ENCODE measurements at places on chromosomes 2 and 18.
A peak's percentile ranks its signal among the peaks of the same experiment; 100 is the strongest.

DNA sequence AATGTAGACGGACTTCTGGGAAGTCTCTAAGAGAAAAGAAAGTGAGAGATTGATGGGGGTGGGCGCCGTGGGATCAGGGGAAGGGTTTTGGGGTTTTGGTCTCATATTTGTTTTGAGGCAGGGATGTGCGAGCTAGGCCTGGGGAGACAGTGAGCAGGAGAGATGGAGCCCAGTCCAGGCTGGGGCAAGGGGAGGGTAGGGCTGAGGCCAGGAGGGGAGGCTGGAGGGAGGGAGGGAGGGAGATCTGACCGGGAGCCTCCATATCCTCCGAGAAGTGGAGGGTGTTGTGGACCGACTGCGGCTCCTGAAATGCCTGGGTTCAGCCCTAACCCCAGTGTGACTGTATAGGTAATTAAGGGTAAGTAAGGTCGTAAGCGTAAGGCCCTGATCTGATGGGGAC is 72.8 kb upstream of the ODC1 start:
- no peak for DNase-seq

GRCh38 chr2:241905716-241906377 is 36.3 kb downstream of the RTP5 start:
- DNase-seq, result no peak

DNA sequence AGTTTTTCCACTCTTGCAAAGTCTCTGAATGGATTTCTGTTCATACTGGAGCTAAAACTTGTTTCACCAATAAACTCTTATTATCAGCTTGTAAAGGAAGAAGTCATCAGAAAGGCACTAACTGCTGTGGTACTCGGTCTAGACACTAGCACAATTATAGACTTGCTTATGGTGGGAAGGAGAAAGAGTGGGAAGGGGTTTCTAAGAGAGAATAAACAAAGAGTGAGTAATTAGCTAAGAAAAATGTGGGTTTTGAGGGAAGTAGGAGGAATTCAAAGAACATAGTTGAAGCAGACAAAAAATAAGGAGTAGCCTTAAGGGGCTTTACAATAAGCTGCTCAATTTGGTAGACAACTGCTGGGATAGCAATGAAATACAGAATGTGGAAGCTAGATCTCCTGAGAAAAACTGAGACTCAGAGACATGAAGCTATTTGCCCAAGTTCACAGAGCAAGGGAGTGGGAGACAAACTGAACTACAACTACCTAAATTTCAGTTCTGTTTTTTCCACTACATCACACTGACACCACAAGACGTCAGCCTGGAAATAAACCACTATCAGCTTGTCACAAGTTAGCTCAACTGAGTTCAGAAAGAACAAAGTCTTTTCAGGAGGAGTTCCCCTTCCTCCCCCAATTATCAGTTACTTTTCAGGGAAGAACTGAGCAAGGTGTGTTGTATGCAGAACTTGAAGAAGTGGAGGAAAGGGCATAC is 59.7 kb downstream of the MAP4K3 start:
- DNase-seq, result no peak

DNA sequence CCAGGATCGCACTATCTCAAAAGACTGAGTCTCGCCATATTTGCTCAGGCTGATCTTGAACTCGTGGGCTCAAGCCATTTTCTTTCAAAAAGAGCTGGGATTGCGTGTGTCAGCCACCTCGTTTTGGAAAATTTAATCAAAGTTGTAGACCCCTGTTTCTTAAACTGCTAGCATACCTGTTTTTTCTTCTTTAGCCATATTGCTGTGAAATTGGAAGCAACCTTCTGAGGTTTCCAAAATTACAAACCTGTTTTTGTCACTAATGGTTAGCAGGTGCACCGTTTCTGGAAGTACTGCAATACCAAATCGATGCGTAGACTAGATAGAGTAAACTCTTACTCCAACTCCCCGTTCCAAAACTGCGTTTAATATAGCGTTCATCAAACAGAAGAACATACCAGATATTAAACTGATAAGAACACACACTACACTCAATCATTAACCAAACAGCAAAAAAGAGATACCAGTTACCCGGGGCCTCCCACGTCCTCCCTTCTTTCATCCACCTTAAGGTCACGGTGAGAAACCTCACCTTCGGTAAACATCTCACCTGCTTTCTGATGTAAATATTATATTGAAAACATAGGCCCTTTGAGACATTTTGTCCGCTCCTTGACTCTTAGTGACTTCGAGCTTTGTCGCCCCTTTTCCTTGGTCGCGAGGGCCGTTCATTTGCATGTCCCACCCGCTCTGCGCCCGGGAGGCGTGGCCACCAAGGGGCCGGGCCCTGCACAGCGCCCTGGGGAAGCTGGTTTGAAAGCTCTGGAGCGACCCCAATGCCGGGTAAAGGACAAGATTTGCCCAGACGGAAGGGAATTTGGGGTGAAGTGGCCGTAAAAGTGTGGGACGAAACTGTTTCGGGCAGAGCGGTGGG is at the start of gene RNU2-63P:
Gene RNU2-63P, minus strand, starts transcription at position 462 of the 874 bp plus-strand sequence.
- peak; percentile 69 for DNase-seq

GRCh38 chr2:189016311-189016861 is 42.2 kb downstream of the COL3A1 start:
- no peak for DNase-seq

GRCh38 chr2:239765911-239766310 is 259.2 kb downstream of the NDUFA10 start:
- no peak for DNase-seq

GRCh38 chr18:6561420-6561861 is 146.7 kb upstream of the L3MBTL4 start:
- no peak for DNase-seq

Measured in NCI-H1092 (cell line).